Fibroblast of skin of left quadriceps (primary cell): ENCODE measurements at places on chromosomes 1 and 21.

DNA sequence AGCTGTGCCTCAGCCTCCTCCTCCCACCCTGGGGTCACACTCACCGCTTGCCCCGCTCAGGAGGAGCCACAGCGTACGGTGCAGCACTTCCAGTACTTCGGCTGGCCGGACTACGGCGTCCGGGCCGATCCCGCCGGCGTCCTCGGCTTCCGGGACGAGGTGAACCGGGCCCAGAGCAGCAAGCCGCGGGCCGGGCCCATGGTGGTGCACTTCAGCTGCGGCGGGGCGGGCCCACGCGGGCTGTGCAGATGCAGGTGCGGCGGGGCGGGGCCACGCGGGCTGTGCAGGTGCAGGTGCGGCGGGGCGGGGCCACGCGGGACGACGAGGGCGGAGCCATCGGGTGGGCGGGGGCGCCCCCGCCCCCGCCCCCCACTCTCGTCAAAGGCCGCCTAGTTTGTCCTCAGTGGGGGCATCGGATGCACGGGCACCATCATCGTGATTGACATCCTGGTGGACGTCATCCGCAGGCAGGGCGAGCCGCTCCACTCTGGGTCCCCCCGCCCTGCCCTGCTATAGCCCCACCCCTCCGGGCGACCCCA, 5.5 kb downstream of the RNF223 start:
- no peak for DNase-seq

- no peak for DNase-seq
Observed at GRCh38 chr1:246607462-246607861, 41.2 kb downstream of the CNST start.

- DNase-seq: no peak
Observed at GRCh38 chr1:57761628-57762027, 337.8 kb upstream of the DAB1 start.

DNA sequence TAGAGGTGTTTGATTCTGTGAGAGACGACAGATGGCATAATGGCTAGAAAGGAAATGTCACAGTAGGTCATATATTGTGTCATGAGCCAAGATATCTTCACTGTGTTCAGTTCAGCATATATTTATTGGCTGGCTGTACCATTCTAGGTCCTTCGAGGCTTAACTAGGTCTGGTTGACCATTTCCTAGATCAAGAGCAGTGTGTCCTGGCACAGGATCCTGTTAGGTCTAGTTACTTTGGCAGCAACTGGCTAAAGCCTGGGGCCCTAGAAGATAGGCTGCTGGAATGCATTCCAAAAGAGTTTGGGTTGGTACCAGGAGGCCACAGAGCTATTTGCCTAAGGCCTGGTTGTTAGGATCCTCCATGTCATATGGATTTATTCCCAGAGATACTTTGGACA, 20.9 kb downstream of the ZBTB40 start:
- DNase-seq: no peak

DNA sequence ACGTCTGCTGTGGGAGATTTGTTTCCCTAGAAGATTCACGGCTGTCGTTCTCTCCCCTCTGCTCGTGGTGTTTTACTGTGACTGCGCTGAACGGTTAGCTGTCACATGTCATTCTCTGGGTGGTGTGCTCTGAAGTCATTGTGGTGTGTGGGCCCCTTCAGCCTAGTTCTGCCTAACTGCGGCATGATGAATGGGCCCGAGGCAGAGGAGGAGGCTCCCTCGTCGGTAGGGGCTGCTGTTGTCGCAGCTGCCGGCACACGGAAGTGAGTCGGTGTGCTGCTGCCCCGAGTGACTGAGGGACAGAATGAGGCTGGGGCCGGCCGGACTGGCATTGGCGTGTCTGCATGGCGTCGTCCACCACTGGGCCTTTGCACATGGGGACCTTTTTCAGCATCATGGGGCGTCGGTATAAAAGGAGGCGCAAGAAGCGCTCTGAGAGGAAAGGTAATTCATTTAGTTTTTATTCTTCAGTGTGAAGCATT, 77.9 kb downstream of the ADARB1 start:
- DNase-seq: no peak

GRCh38 chr1:179127163-179127895, 45.5 kb downstream of the TOR3A start:
- DNase-seq: no peak

DNA sequence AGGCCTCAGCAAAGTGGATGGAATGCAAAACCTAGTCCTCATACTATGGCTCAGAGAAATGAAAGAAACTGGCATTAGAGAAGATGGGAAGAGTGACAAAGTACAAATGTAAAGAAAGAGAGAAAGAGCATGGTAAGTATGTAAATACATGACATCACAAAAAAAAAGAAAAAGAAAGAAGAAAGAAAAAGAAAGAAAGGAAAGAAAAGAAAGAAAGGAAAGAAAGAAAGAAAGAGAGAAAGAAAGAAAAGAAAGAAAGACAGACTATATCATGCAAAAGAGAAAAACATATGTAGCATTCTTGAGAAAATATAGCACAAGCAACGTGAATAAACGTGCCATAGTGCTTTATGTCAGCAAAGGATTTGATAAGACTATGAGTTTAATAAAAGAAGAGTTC, 76.1 kb upstream of the CACHD1 start:
- no peak for DNase-seq

DNA sequence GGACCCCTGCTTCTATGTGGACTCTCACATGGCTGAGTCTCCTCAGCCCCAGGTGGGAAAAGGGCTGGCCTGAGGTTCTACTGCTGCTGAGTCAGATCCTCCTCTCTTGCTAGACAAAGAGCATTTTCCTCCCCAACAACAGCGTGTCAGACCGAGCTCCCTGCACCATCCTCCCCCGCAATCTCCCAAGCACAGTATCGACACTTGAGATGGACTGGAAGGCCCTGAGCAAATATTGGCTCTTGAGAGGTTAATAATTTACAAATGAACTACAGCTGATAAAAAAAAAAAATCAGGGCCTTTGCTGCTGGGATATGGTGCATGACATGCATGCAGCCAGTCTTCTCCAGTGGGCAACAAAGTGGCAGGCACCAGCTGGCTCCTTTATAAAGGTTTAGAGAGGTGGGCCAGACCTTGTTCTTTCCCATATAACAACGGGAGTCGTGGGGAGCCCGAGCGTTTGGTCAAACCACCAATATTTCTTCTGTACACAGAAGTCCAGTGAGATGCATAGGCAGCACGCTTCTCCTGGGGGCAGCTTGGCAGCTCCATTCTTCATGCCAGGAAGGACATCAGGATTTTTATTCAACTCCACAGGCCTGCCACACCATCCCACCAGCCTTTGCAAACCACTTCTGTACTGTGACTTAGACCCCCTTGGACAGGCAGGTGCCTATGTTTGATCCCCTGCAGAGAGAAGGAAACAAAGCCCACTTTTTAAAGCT, 55.4 kb upstream of the CAMK1G start:
- no peak for DNase-seq

DNA sequence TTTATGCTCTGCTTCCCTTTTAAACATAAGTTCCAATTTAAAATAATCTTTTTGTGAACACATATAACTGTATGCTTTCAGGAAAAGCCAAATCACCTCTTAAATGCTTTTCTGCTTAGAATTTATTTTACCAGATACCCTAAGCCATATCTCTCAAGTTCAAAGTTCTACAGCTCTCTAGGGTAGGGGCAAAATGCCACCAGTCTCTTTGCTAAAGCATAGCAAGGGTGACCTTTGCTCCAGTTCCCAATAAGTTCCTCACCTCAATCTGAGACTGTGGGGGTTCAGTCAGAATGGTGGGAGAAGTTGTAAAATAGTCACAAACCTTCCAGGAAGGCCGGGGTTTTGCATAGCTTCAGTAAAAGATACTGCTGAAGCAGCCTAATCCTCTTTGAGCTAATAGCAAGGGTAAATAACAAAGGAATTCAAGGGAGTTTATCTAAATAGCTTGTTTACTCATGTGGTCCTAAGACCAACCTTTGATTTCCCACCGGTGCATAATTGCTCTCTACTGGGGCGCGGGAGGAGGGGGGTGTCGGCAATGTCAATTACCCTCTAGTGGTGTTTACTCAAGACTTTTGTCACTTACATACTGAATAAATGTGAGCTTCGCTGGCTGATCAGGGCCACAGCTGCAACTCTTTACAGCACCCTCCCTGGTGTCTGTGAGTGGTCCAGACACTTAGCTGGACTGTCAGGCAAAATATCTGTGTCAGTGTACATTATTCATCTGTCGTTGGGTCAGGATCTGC, 1376.2 kb downstream of the NCAM2 start:
- DNase-seq: no peak

DNA sequence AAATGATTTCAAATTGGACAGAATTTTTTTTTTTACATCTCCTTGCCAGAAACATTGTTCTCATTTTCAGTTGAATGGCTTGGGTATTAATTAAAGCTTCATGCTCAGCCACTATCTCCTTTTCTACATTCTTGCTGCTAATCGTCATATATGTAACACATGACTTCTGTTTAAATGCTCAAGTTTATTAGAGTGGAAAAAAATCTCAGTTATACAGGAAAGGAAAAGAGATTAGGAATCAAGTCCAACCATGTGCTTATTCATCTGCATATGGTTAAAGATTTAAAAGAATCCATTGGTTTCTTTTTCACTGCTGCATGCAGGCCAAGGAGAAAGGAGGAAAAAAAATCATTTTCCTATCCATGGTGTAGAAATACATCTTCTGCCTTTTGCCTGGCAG, 47.3 kb upstream of the CNN3 start:
- peak; percentile 81 for DNase-seq

DNA sequence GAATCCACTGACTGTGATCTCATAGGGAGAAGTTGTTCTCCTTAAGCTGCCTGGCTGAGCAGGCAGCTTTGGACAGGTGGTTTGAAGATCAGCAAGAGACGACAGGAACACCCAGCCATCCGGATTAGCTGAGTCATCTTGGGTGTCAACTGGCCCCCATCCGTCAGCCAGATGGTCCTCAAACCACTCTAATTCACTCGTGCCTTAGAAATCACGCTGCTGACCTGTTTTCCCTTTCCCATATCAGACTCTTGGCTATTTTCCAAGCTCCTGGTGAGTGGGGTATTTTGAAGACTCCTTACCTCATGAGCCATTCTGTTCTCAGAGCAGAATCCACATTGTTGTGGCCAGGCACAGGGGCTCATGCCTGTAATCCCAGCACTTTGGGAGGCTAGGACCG, 149.1 kb upstream of the L1TD1 start:
- DNase-seq: no peak

DNA sequence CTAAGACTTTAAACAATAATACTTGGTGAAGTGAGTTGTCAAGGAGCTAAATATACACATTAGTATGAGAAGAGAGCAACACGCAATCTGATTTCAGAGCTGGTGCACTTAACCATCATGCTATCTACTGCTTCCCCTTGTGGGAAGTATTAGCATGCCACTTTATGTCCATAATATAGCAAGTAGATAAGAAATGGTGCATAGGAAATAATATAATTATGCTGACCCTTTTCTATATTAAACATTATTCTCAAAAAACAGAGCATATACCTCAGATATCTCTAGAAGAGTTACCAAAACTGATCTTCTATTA, 63.4 kb downstream of the MAGI3 start:
- no peak for DNase-seq

DNA sequence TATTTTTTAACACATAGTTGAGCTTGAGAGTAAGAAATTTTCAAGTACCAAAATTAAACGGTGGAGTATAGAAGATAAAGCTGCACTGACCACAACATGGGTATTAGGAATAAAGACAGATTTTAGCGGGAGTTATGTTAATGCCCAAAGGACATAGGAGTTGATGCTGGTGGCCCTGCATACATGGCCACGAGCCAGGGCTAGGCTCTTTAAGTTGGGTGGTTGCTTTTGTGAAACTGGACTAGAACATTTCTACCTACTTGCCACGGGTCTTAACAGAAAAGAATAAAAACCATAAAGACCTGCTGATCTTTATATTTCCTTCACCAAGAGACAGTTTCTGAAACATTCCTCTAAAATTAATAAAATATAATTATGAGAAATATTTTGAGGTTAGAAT, 14.9 kb downstream of the EDEM3 start:
- DNase-seq: no peak

GRCh38 chr1:228849011-228849541, 113.8 kb downstream of the RHOU start:
- DNase-seq: no peak

- peak; percentile 11 for DNase-seq
Observed at GRCh38 chr21:44024887-44025353, 12.8 kb downstream of the TRAPPC10 start.

- DNase-seq: no peak
Observed at GRCh38 chr1:233127157-233127556, 168.4 kb downstream of the PCNX2 start.

GRCh38 chr1:160420881-160421842, 20.8 kb downstream of the VANGL2 start:
- DNase-seq: no peak

GRCh38 chr1:8004113-8004802, 21.9 kb downstream of the ERRFI1 start:
- DNase-seq: no peak

GRCh38 chr1:5913876-5914275, 78.3 kb downstream of the NPHP4 start:
- no peak for DNase-seq

GRCh38 chr1:46188295-46189030, 9.8 kb downstream of the POMGNT1 start:
- DNase-seq: no peak

DNA sequence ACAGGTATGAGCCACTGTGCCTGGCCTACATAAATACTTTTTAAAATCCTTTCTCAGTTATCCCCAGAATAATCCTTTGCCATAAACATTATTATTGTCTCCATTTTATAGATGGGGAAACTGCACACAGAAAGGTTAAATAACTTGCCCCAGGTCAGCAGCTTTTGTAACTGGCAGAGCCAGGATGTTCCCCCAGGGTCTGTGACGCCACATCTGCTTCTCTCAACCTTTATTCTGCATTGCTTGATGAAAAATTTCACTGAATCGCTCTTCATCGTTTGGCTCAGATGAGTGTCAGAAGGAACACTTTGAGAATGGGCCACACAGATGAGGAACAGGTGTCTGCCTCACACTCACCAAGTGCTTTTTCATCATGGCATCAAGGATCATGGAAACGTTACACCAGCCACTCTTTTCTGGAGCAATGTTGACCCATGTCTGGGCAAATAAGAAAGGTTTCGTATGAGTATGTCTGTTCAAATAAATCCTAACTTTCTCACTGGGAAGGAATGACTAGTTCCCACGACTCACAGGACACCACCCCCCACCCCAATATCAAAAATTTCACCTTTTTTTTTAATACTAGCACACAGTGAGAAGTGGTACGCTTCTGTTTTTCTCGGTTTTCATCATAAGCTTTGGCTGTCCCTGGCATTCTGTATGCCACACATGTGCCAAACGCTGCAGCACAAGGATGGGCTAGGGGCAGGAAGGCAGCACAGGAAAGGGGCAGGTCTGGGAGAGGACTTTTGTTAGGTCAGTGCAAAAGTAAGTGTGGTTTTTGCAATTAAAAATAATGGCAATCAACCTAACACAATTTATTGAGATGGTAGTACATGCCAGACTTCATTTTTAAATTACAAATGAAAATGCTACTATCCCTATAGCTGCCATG, 9.0 kb upstream of the PTGFRN start:
- DNase-seq: no peak

DNA sequence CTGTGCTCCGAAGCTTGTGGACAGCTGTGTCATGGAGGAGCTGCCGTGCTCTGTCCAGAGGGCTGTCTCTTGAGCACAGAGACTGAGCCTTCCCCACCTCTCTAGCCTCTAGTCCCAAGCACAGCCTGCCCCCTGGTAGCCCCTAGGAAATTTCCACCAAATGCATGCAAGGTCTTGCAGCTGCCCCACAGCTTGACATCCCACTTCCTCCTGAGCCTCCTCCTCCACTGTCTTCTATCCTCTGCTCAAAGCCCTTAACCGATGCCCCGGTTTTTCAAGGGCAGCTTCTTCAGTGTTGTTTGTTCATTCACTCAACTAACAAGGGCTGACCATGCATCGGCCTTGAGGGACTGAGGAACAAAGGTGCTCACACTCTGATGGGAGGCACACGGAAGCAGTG, 20.6 kb upstream of the PROK1 start:
- no peak for DNase-seq
